Anterior cingulate cortex (tissue), 58 donors: ENCODE measurements at places on chromosomes 11 and 22.

- no peak for DNase-seq
Measured at GRCh38 chr11:82680252-82680651, 53.4 kb downstream of the FAM181B start.

DNA sequence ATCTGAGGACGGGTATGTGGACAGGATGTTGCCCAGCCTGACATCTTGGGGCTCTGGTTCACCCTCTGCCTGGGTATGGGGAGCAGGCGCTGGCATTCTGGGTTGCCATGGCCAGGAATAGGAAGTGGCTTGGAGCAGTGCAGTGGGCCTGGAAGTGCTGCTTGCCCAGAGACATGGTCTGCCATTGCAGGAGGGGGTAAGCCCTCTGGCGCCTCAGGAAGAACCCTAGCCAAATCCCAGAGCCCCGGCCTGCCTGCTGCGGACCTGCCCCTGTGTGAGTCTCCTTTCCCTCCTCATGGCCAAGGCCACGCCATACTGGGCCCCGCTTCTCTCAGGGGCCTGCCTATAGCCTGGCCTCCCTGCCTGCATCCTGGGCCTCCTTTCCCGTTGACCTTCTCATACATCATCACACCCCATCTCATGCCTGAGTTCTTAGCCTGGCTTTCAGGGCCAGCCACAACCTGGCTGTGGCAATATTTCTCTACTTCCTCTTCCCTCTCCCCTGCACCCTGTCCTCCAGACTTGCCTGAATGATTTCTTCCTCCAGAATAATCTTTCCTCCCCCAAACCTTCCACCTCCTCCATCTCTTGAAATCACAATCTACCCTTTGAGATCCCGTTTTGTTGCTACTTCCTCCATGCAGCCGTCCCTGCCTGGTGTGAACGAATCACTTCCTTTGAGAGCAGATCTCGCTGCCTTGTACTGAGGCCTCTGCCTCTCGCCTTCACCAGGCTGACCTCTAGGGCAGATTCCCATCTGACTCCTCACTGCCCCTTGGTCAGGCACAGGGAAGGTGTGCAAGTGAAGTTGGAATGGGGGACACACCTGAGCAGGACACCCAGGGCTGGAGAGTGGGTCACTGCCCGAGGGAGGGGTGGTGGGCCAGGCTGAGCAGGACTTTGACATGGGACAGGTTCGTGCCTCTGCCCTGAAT is 5.2 kb downstream of the CAPN5 start:
- no peak for DNase-seq

- DNase-seq: no peak
Measured at GRCh38 chr11:101715281-101715680, 131.5 kb upstream of the TRPC6 start.

- no peak for DNase-seq
Measured at GRCh38 chr22:44684506-44685383, 17.3 kb upstream of the PRR5 start.

DNA sequence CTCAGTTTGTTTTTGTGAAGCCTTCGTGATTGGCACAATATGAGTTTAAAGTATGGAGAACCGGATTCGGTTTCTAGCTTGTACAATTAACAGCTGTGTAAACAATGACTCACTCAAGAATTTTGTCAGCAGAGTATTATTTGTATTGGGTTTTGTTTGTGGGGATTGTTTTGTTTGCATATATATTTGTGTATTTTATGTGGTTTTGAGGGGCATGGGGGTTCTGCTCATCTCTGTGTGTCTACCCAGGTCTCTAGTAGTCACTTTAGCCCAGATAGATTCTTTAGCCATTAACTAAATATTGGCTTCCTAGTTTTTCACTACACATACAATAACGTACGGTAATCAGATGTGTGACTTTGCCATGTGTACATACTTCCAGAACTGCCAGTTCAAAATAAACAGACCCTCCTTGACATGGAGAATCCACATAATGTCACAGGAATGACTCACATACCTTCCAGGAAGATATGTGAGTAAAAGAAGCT is 7.5 kb upstream of the MS4A7 start:
- DNase-seq: no peak

DNA sequence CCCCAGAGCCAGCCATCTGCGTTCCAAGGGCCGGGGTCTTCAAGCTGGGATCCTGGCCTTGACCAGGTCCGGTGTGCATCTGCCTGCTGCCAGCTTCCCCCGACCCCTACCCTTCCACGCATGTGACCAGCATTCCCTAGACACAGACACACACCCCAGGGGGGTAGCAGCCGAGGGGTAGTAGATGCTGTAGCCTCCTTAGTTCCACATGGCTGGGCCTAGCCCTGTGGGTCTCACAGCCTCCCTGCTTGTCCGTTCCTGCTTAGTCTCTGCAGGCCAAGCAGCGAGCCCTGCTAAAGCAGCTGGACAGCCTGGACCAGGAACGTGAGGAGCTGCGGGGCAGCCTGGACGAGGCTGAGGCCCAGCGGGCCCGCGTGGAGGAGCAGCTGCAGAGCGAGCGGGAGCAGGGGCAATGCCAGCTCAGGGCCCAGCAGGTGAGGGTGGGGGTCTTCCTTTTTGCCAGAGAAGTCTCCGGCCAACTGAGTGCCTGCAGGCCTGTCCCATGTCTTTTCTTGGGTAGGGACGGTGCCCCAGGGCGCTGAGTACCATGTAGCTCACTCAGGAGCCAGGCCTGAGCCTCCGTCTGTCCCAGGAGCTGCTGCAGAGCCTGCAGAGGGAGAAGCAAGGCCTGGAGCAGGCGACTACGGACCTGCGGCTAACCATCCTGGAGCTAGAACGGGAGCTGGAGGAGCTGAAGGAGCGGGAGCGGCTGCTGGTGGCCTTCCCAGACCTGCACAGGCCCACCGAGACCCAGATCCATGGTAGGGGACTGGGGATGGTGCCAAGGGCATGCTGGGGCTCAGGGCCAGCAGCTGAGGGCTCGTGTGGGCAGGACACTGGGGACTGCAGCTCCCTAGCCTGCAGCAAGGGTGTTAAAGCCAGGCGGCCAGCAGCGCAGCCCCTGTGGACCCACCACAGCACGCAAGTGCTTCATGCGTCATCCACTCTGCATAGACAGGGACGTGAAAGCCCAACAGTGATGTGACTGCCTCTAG is 13.6 kb downstream of the RNF215 start:
- DNase-seq: no peak

DNA sequence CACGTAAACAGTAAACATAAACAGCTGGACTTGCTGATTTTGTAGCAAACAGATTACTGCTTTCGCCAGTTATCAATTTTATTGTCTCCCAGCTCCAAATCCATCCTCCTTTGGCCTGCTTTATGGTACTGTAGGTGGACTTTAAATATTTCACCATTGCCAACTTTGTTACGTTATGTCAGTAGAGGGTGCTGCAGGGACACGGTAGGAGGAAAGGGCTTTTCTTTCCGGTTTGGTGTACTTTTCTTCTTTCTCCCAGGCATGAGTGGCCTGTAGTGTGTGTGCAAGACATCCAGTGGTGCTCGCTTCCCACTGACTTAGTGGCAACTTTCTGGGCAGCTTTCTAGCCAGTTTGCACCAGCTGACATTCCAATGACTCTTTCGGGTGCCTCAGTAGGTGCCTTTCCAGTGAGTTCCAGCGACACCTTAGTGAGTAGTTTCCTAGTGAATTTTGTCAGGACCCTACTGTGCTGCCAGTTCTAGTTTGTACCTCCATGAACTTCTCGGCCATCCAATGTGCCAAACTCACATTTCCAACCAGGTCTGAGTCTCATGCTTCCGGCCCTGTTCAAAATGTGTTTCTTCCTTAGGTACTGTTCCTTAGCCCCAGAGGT is 267.6 kb upstream of the TENM4 start:
- DNase-seq: no peak

DNA sequence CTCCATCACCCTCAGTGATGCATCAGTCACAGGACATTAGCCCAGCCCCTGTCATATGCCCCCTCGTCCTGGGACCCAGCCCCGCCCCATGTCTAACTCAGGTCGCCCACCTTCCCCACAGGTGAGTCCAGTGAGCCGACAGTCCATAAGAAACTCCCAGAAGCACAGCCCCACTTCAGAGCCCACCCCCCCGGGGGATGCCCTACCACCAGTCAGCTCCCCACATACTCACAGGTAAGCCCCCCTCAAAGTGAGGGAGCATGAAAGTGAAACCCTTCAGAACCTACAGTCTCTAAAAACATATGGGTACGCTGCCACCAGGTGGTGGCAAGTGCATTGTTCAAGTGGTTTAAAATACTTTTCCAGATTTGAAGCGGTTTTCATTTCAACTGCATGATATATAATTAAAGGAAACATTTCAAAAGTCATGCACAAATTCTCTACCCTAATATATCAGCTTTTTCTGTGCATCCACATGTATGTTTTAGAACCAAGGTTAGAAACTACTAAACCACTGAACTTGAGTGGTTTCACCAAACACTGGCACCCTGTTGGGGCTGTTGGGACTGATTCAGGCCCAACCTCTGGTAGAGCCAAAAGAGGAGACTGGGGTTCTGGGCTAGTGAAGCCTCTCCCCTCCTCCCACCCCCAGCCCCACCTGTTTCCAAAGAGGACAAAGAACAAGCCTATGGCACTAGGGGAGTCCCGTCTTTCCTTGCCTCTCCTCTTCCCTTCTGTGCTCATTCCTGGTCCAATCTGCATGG is 17.3 kb downstream of the EPS8L2 start:
- no peak for DNase-seq

DNA sequence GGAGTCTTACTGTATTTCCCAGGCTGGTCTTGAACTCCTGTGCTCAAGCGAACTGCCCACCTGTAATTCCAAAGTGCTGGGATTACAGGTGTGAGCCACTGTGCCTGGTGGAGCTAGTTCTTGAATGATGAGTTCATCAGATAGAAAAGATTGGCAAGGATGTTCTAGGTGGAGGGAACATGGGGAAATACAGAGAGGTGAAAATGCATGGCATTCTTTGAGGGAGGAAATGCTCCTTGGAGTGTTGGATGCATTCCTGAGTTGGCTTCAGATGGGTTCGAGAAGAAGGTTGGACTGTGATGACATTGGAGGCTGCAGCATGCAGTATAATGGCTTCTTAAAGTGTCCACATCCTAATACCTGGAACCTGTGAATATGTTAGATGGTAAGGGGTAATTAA is 4.4 kb downstream of the DDX10 start:
- DNase-seq: no peak
